HFFc6 (cell line): ENCODE measurements at places on chromosomes 2 and 18. TPM values are rescaled to one million over a fixed set of nuclear protein-coding genes. Genes with fewer than 3 reads are reported as not detected.
A peak's percentile ranks its signal among the peaks of the same experiment; 100 is the strongest.

DNA sequence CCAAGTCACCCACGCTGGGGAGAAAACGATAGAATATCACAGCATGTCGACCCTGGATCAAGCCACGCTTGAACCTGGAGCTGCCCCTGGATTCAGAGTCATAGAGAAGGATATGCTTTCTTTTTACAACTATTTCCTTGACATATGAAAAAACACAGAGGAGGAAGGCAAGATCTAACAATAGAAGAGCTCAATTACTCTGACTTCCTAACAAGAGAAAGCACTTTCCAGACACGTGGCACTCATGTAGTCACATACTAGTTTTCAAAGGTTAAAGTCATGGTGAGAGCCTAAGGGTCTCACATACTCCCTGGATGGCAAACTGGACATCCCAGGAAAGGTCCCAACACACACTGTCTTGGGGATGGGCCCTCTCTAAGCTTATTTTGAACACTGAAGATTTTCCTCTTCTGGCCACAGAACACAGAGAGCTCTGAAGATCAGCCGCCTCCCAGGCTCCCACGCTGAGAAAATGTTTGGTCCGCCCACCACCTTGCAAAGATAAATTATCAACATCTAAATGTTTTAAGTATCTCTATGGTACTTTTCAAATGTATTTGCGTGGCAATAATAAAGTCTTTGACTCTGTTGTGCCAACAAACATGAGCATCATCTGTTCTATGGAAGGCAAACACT lies 4.9 kb downstream of the PXDN start:
- DNase-seq, result no peak

- DNase-seq, result no peak
Observed at GRCh38 chr2:54755641-54756326, 32.3 kb downstream of the EML6 start.

DNA sequence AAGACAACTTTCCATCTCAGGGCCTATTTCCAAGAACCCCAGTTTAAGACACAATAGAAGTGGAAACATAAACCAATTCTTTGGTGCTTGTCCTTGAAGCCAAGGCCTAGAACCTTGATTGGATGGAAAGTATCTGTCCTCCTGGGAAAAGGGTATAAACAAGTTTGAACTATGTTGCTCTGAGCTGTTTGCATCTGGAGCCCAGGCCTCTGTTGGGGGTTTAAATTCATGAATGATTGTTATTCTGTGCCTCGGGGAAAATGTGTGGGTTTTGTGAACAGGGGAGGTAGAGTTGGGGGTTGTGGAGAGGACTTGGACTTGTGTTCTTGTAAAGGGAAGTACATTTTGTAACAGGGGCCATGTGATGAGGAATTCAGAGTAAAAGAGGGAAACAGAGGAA lies 406.1 kb downstream of the SLC4A3 start:
- no peak for DNase-seq

DNA sequence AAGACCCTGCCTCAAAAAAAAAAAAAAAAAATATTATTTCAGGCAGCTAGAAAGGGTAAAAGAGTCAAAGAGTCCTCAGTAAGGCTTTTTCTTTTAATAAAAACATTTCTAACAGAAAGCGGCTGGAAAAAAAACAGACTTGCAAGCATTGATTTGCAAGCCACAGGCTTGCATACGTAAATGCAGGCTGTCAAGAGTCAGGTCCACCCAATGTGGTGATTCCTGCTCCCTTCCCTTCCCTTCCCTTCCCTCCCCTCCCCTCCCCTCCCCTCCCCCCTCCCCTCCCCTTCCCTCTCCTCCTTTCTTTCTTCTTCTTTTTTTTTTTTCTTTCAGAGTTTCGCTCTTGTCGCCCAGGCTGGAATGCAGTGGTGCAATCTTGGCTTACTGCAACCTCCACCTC lies 74.4 kb upstream of the GULP1 start:
- DNase-seq, result no peak

- no peak for DNase-seq
Observed at GRCh38 chr18:13051950-13052349, 60.8 kb downstream of the CEP192 start.

DNA sequence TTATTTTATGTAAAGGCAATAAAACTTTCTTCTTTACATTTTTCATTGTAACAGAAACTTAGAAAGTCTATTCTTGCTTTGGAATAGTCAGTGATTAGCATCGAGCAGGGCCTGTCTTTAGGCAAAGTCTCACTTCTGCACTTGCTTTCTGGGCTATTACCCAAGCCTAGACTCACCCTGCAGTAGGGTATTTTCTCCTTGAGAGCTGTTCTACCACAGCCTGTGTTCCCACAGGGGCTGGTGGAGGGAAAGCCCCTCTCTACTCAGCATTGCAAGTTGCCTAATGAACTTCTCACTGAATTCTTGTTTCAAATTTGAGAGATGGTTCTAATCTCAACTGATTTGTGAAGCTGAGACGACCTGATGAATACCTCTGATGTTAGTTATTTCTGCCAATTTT lies 111.7 kb upstream of the KLHL14 start:
- DNase-seq, result no peak

DNA sequence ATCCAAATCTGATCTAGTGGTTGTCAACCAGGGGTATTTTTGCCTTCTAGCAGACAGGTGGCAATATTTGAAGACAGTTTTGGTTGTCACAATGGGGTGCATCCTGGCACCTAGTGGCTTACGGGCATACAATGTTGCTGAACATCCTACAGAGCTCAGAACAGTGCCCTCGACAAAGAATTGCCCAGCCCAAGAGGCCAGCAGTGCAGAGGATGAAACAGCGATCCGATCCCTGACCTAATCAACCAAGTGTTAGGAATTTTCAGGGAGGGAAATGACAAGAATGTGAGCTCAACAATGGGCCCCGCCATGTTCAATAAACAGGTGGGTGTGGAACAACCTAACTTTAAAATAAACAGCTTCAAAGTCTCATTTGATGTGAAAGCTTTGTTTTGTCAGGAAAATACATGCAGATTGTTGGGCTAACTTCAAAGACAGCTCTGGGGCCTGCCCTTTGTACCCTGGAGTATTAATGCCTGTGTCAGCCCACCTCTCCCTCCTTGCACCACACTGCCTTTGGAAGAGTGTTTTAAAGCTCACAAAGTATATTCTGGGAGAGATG lies 22.5 kb upstream of the SCYGR5 start:
- no peak for DNase-seq

DNA sequence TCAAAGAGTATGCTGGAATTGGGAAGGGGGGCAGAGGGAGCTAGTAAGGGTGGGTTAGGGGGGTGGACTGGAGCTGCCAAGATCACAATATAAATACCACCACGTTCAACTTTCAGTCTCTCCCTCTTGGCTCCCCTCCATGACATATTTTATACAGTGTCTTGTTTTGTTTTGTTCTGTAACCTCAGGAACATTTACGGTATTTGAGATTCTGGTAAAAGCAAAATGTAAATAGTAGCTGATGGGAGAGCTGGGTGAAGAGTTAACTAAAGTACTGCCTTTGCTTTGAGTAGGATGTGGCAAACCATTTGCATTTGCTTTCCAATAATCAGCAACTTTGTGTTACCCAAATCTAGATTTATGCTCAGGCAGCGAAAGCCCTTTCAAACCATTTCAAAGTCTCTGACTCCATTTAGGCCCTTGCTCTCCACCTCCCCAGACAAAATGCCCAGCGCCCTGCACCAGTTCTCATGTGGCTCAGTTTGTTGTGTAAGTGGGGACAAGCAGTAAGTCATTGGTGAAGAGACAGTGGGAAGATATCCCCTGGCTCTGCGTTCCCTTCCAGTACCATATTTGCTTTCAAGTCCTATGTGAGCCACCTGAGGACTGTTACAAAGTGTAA lies 17.4 kb downstream of the IRS1 start:
- DNase-seq, result no peak

- peak; percentile 81 for DNase-seq
Observed at GRCh38 chr2:99425022-99425421, 64.8 kb downstream of the REV1 start.

GRCh38 chr18:57542812-57543427 lies 43.6 kb downstream of the FECH start:
- DNase-seq, result peak; percentile 46

- DNase-seq, result peak; percentile 42
Observed at GRCh38 chr2:55107436-55107835, 57.2 kb upstream of the RTN4 start.

The TOGARAM2 gene
- total RNA-seq, result 0.11 to 0.13 TPM in 2 of 3 replicates, not detected in the other

The TTN gene
- total RNA-seq, result 0.22 to 0.29 TPM (median 0.22 TPM) in 3 replicates

The SNTG2 gene
- not detected in 3 replicates for total RNA-seq

The RRM2 gene
- total RNA-seq, result 76.4 to 161 TPM (median 146 TPM) in 3 replicates

The B3GNT7 gene
- 0.15 to 0.54 TPM in 2 of 3 replicates, not detected in the other for total RNA-seq
